Aorta (tissue), 5 donors: ENCODE measurements at places on chromosomes 3 and 15. TPM values are rescaled to one million over a fixed set of nuclear protein-coding genes. Genes with fewer than 3 reads are reported as not detected.

ALDH1A2 gene
- 10.0 TPM for total RNA-seq

NME9 gene
- 0.93 TPM for total RNA-seq

DNA sequence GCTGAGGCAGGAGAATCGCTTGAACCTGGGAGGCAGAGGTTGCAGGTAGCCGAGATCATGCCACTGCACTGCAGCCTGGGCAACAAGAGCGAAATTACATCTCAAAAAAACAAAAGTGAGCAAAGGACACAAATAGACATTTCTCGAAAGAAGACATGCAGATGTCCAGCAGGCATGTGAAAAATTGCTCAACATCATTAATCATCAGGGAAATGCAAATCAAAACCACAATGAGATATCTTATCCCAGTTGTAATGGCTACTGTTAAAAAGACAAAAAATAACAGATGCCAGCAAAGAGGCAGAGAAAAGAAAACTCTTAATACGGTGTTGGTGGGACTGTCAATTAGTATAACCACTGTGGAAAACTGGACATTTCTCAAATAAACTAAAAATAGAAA lies 20.9 kb downstream of the ASB7 start:
- no peak for DNase-seq

DNA sequence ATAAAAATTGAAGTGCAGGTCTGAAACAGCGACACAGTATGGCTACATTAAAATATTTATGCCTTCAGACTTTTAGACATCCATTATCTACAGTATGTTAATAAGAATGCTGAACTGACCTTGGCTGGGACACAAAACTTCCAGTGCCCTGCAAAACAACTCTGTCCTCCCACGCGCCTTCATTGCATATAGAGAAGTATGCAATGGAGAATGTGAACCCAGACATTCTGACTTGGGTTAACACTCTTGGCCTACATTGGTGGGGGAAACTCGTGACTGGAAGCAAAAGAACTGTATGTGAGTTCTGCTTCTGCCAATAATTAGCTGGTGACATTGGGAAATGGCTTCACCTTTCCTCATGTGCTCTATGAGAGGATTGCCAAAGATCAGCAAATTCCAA lies 110.5 kb upstream of the SLC24A5 start:
- no peak for DNase-seq

DNA sequence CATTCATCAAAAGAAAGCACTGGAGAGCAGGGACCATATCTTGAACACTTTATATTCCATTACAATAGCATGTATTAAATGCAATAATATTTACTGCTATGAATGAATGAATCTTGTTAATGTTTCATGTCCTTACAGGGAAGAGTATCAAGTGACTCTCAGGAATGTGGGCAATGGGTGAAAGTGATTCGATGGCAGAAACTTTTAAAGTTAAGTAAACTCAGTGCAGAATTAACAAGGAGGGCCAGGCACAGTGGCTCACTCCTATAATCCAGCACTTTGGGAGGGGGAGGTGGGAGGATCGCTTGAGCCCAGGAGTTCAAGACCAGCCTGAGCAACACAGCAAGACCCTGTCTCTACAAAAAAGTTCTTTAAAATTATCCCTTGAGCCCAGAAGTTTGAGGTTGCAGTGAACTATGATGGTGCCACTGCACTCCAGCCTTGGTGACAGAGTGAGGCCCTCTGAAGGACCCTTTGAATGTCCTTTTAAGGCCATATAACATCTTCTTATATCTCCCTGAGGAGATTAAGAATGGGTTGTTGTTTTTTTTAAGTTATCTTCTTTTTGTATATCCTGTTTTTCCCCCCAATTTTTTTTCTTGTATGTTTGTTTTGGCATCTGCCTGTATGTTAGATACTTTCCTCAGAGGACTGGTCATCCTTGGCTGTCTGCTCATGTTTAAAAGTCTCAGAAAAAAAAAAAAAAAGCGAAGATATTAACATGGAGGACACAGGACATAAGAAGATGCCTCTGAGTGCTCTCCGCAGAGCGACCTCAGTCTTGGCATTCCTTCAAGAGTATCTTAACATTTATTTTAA lies 9.6 kb upstream of the FSIP1 start:
- no peak for DNase-seq

- DNase-seq = no peak
These were observed 179.0 kb downstream of the P3H2 start for GRCh38 chr3:189941679-189942078.

DNA sequence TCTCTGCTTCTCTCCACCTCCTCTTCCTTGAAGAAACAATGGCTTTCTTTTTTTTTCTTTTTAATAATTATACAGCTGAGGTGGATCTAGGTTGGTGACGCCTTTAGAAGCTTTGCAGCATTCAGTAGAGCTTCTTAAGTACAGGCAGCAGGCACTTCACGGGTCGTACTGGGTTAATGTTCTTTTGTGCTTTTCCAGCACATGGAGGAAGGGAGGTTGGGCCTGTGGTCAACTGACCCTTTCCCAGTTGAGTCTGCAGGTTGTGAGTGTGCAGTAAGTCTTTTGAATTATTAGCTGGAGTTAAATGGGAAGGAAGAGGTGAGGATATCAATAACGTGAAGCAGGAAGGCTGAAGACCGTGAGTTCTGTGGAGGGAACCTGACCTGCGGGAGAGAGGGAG lies 7.0 kb downstream of the TRAK1 start:
- DNase-seq = no peak

DNA sequence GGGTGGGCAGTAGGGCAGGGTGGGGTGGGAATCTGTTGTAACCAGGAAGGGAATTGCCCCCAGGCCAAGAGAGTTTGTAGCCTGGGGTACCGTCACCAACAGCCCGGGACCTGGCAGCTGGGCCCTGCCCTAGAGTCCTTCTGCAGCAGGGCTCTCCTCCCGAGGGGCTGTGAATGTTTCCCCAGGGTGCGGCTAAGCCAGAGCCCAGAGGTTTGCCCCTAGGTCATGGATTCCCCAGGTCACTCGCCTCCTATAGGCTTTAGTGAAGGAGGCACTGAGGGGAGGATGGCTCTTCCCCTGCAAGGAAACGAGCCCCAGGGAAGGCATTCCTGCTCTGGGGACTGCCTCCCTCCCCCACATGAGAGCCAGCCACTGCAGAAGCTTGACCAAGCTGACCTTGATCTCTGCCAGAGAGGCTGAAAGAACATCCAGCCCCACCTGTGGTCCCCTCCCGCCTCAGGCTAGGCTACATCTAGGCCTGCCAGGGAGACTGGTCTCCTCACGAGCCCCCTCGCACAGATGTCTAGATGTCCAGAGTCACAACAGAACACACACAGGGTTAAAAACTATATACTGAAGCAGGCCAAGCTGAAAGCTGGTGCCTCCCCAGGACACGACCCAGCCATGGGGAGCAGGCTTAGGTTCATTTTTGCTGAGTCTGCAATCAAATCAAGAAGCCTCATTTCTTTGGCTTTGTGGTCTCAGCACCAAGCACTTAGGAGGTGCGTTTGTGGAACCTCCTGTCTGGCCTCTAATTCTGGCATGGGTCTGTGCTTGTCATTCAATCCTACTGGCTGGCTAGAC lies 69.1 kb upstream of the TAMM41 start:
- no peak for DNase-seq
